ENCODE measurements at places on chromosomes 1 and 21.

DNA sequence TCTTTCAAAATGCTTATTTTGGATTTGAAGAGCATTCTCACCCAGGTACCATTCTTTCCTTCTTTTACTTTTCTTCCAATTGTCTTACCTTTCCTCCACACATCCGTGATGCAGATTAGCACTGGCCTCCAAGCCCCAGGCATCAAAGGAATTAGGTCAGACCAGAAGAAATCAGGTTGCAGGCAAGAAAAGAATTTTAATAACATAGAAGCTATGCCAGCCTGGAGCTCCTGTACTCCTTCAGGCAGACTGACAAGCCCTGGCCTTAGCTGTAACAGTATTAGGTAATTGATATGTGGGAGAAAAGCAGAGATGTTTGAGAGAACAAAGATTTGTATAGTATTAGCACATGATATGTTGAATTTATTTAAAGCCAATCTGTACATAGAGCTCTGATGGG lies 390.4 kb upstream of the ADGRL2 start:
- DNase-seq: no peak

GRCh38 chr1:194705123-194705854 lies 1518.9 kb upstream of the B3GALT2 start:
- no peak for DNase-seq

DNA sequence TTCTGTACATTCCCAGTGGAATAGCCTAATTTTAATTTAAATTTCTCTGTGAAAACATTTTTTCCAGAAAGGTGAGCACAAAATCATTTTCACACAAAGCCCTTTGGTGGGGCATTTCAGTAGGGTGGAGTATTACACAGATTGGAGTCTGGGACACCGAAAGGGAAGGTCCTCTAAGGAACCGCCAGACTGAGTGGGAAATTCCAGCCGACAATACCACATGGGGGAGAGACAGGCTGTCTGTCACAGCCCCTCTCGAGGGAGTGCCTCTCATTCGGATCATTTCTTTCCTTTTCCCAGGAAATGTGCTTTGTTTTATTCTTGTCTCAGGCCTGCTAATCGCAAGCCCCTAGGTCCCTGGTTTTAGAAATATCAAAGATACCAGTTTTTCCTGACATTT lies 150.6 kb upstream of the HOOK1 start:
- DNase-seq: no peak

- DNase-seq: no peak
Measured at GRCh38 chr1:24147194-24147593, 4.3 kb upstream of the IL22RA1 start.

DNA sequence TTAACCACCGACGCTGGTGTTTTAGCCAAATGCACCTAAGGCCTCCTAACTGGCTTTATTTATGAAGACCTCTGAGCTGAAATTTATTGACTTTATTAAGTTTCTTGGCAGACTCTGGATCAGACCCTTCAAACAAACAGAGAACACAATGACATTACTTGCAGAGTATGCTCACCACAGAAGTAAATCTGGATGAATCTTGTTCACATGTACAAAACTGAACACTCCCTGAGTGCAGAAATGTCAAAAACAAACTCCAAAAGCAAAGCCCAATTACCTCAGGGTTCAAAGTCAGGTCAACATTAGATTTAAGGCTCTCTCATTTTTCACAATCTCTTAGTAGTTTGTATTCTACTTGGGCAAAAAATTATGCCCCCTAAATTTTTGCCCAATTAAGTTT lies 218.6 kb downstream of the SLC45A1 start:
- no peak for DNase-seq

GRCh38 chr1:156552518-156552917 lies 19.8 kb downstream of the IQGAP3 start:
- no peak for DNase-seq

DNA sequence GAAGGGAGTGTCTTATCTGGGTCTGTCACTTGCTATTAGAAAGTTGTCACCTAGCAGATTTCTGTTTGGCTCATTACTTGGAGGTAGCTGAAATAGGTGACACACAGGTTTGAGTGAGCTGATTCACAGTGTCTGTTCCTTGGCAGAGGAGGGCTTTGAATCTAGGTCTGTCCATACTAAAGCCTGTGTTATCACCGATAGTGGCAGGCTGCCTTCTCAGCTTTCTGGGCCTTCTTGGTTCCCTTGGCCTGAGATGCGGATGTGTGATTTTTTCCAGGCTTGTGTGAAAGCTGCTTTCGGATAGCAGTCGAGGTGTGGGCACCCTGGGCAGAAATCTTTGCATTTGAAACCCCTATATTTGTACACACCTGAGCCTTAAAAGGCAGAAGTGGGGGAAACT lies 73.9 kb downstream of the ACTL8 start:
- no peak for DNase-seq

GRCh38 chr1:116581323-116581885 lies 10.6 kb upstream of the CD58 start:
- no peak for DNase-seq

DNA sequence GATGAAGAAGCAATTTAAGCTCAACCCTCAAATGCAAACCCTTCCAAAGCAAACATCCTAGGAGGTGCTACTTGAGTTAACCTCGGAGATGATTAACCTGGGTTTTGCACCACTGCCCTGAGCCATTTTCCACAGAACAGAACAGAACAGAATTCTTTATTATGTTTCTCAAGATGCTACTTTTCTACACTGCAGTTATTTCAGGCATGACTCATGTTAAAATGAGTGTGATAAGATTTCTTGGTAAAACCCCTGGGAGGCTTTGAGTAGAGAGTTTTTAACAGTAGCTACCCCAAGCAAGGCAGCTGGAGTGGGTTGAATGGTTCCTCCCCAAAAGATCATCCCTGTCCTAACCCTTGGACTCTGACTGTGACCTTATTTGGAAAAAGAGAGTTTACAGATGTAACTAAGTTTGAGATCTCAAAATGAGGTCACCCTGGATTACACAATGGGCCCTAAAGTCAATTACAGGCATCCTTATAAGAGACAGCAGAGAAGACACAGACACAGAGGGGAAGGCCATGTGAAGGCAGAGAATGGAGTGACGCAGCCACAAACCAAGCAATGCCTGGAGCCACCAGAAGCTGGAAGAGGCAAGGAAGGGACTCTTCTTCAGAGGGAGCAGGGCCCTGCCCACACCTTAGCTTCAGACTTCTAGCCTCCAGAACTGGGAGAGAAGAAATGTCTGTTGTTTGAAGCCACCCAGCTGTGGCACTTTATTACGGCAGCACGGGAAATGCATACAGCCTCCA lies 153.4 kb downstream of the ETS2 start:
- DNase-seq: no peak

DNA sequence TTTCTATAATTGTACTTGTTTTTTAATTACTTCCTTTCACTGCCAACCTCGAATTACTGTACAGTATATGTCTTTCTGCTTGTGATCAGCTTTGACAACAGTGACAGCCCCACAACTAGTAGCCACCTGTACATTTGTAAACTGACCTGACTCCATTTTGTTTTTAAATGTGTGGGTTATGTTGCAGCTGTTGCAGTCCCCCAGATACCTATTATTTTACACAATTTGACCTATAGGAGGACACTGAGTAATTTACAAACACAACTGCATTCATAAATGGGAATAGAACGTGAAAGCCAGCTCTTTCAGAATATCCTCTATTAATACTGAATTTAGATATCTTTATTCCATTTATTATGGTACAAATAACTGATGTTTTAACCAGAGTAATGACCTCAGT lies 2.5 kb upstream of the VAMP3 start:
- DNase-seq: no peak

DNA sequence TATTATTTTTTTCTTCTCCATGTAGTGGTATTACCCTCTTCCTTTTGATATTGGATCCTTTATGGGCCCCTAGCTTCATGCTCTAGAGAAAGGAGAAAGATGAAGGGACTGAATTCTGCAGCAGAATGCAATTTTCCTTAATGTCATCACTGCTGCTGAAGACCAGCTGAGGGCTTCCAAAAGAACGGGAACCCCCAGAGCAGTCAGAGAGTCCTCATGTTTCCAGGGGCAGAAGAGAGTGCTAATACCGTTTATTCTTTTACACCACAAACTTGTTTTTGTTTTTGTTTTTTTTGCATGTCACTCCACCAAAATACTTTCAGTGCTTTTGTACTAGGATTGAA lies 21.1 kb upstream of the TBX15 start:
- no peak for DNase-seq

Data from stimulated activated CD4-positive, alpha-beta T cell treated with anti-CD3 and anti-CD28 coated beads, TNF-alpha, amount 100 ng/mL, for 4 hours (primary cell).